Putamen (tissue), 1 donor: ENCODE measurements at places on chromosomes 16 and 17.
A peak's percentile ranks its signal among the peaks of the same experiment; 100 is the strongest.

DNA sequence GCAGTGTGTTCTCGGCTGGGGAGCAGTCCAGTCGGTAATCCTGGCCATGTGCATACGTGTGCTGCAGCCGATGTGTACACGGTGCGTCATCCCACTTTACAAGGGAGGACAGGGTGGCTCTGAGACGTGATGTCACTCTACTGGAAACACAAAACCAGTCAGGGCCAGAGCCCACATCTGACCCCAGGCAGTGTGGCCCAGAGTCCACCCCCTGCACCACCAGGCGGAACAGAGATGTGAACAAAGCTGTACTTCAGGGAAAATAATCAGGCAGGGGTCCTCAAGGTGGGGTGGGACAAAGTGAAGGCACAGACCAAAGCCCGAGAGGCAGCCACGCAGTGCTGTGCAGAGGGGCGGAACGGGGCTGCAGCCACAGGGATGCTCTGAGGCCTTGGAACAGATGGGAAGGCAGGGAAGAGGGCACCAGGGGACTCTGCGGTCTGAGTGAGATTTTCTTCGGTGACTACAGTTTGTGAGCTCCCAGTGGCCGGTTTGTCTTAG, 181.5 kb downstream of the ZNF423 start:
- DNase-seq = no peak

DNA sequence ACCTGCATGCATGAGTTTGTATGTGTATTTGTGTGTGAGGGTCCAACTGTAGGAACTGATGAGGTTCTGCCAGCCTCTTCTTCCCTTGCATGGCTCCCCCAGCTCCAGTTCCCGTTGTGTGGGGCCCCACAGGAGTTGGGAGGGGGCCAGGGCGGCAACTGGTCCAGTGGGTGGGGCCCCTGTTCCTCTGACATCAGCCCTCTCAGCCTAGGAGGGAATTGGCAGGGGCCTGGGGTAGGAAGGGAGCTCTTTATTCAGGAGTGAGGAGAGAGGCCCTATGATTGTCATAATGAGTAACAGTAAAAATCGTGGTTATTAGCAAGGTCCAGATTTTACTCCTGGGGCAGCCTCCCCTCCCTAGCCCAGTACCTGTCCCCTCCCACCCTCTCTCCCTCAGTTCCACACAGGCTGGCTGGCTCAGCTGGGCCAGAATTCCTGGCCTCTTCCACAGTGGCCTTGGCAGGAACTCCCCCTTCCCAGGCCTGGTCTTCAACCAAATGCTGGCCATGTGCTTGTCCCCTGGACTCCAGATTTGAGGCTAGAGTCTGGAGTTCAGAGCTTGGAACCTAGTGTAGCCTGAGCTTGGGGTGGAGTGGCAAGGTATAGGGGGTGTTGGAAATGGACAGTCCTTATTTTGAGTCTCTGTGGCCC, 18.9 kb downstream of the RARA start:
- no peak for DNase-seq

DNA sequence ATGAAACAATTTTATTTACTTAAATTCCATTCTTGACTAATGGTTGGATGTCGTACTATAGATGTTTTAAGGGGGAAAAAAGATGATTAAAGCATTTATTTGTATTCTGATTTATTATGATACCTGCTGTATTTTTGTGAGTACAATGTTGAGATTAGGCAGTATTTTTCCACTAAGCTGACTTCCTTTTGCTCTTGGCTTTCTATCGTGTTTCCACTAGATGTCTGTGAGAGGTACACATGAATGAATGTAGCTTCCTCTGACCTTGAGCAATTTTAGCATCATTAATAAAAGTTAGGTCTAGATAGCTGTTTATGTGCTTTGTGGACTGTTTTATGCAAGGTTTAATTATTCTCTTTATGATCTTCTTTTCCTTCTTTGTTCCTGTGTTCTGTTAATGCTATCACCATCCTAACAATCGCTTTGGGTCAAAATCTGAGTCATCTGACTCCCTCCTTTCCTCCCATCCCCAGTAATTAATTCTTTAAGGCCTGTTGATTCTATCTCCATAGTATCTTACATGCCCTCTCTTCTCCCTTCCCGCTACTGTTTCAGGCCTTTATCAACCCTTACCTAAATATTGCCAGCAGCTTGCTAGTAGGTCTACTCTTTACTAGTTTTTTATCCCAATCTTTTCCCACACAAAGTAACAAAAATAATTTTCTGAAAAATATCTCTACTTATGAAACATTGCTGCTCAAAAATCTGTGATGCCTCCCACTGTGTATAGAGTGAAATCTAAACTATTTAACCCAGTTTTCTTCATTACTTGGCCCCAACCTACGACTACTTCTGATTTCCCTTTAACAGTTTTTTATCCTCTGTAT, 76.0 kb downstream of the VMP1 start:
- no peak for DNase-seq

- DNase-seq = no peak
These were observed 334.3 kb upstream of the TBX2 start for GRCh38 chr17:61065263-61065773.

GRCh38 chr17:82678265-82678891, 20.1 kb downstream of the RAB40B start:
- DNase-seq = no peak

GRCh38 chr16:20850981-20851380, 44.7 kb downstream of the REXO5 start:
- DNase-seq = no peak

DNA sequence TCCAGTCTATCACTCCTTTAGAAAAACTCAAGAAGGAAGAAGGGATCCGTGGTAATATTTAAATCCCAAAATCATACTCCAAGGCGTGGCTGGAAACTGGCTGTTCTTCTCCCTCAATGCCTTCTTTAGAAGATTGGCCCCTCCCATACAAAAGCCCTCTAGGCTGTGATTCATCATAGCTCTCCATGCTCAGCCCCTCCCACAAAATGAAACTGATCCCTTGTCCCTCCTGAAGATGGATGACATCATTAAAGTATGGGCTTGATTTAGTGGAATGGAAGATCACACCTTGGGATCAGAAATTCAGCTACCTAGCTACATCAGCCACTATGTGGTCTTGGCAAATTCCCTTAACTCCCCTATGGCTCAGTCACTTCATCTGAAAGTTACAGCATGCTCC, 4.1 kb downstream of the GRIN2A start:
- DNase-seq = no peak

DNA sequence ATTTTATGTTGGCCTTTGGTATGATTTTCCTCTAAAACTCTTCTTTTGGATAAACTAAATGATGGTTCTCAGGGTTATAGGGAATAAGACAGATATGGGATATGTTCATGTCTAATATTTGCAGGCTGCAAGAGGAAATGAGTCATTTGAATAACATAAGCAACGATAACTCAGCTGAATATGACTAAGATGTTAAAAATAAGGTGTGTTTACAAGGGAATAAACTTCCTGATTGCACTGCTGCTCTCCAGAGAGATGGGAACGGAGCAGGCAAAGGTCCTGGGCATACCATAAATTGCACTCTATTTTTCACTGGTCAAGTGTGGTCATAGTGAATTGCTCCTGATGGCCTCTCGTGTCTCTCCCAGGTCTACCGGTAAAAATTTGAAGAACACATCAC, 666.2 kb downstream of the TOX3 start:
- no peak for DNase-seq

DNA sequence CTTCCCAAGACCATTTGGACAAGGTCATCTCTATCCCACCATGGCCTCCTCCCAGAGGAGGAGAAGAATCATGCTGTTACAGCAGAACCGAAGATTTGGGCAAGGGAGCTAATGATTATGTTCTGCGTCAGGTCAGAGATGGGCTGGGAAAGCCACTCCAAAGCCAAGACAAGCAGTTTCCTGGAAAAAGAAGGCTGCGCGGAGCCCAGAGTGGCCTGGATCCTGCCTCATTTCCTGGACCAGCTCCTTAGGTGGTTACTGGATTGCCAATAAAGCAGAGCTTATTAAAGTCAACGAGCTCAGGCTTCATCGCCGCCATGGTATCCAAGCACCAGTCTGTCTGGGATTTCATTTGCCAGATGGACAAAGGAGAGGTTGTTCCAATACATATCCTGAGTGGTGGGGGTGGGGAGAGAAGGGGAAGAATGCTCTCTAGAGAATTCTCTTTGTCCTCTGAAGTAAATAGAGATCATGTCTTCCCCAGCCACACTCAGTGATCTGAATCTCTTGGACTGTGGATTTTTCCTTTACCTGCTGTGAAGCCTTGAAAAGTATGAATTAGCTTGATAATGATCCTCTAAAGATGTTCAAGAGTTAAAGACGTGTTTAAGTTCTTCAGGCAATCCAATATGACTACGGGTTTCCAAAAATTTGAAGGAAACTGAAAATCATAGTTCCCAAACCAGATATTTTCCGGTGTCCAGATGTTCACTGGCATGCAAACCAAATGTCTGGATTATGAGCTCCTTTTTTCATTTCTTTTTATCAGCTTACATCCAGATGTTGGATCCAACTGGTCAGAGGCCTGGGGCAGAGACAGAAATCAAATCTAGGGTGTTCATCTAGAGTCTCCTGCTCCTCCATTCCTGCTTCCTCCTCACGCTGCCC, 17.7 kb downstream of the PRAC1 start:
- no peak for DNase-seq

DNA sequence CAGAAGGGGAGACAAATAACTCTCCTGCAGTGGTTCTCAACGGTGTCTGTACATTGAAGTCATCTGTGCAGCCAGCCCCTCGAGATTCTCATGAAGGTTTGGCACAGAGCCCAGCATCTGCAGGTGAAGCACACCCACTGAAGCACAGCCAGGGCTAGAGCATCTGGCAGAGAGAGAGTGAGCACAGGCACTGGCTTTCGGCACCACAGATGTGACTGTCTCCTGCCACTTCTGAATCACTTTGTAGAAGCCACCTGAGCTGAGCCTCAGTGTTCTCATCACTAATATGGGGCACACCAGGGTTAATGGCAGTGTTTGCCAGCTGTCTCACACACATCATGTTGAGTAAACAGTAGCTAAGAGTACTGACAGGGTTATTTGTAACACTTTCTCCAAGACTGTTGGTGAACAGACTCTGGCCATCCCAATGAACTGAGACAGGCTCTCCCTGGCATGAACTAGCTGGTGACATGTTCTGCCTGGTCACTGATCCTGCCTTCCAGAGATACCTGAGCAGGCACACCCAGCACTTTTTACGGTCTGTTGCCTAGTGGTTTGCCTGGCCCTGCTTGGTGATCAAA, 10.9 kb downstream of the HSPB9 start:
- no peak for DNase-seq

DNA sequence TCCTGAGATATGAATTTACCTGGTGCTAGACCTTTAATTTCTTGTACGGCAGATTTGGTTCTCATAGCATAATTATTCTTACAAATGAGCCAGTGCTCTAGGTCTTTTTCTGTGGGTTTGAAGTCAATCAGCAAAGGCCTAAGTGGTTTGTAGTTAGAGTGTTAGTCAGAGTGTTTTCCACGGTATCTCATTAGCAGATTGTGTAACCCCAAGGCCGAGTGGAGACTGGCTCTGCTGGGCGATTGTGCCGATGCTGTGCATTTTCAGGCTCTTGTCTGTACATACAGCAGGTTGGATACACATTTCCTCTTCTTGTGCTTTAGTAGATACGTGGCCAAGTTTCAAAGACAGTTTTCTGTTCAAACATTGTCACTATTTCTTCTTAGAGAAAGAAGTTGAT, 78.6 kb upstream of the CA10 start:
- no peak for DNase-seq

GRCh38 chr16:11088831-11089230, 144.5 kb downstream of the CLEC16A start:
- no peak for DNase-seq

- no peak for DNase-seq
These were observed 551 bp downstream of the WDR81 start for GRCh38 chr17:1724869-1725641.

DNA sequence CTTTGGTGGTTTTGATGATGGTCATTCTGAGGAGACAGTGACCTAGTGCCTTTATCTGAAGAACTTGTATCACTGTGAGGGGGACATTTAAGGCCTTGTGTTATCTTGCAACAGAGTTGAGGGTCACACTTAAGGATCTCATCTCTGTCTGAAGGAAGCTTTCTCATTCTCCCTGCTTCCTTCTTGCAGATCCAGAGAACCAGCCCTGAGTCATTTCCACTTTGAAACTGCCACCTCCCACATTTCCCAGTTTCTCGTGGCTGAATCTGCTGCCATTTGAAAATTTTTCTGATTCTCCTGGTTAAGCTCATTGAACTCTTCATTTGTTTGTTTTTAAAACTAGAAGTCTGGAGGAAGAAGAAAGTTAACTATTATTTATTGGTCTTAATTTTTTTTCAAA, 190.2 kb upstream of the CDH11 start:
- no peak for DNase-seq

GRCh38 chr17:80035937-80036714, at the start of gene CCDC40:
Gene CCDC40 (plus strand): TSS chr17:80036642. CDS start chr17:80036663, 21 bp downstream.
- DNase-seq = peak; percentile 76

GRCh38 chr17:68509141-68510057, 2.8 kb upstream of the PRKAR1A start:
- no peak for DNase-seq

GRCh38 chr17:69870751-69871199, 204.2 kb upstream of the KCNJ16 start:
- no peak for DNase-seq

DNA sequence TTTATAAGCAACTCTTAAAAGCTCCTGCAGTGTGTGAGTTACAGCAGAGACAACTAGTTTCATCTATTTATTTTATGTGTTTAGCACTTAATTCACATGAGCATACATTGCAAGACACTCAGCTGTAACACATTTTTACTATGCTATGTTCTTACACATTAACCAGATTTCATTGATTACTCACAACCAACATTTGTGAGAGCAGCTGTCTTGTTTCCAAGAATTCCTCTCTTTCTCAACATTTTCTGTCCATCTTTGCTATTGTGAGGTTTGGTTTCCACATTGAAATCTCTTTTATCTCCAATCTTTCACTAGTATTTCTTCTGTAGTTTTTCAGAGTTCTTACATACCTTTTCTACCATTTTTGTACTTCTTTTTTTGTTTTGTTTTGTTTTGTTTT, 51.2 kb downstream of the COPRS start:
- DNase-seq = no peak

- no peak for DNase-seq
These were observed 324.0 kb downstream of the SNX29 start for GRCh38 chr16:12300490-12300889.

- DNase-seq = no peak
These were observed 11.6 kb downstream of the ST6GALNAC1 start for GRCh38 chr17:76631821-76632565.

DNA sequence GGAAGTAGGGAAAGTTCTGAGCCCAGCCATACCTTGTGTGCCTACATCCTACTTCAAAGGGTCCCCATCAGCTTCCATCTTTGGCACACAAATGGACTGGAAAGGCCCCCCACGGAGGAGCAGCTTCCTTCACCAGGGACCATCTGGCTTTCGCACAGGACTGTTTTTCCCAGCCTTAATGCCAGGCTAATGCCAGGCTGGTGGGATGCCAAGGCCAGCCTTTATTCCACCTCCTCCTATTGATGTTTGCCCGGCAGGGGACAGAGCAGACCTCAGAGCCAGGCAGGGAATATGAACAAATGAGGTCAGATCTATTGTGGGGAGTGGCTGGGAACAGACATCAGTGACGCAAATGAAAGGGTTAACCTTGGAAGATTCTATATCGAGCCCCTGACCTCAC, 5.7 kb downstream of the GPR179 start:
- no peak for DNase-seq
